ENCODE measurements at places on chromosomes 13 and 19.

- no peak for DNase-seq
These were observed 15.9 kb upstream of the MEIS3 start for GRCh38 chr19:47435196-47435595.

- DNase-seq, result peak; percentile 54
These were observed 2.8 kb downstream of the PTGER1 start for GRCh38 chr19:14472202-14472938.

GRCh38 chr13:39095500-39095899 is 57.2 kb downstream of the NHLRC3 start:
- DNase-seq, result no peak

DNA sequence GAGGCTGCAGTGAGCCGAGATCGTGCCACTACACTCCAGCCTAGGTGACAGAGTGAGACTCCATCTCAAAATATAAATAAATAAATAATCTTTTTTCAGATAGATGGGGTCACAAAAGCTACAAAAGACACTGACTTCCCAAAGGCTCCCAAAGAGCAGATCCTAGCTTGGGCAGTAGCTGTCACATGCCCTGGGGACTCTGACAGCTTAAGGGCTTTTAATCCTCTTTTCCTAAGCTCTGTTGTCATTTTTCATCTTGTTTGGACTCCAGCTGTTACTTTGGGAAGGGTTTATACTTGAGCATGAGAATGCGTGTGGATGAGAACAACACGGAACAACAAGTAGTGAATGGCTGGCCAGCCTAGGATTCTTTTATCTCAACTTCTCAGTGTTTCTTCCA is 231.7 kb downstream of the MZT1 start:
- DNase-seq, result no peak

DNA sequence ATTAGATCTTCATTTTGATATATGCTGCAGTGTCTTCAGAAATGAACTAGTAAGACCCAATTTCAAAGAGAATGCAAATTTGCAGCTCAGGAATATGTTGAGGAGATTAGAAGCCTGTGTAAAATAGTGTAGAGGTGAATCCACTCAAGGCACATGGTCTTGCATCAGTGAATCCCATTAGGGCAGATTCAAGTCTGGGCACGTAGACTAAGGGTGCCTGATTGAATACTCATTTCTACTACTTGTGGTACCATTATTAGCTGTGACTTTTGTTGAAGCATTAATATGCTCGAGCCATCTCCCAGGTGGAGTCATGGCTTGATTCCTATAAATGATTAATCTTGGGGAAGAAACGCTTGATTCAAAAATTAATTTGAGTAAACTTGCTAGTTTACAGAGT is 129.4 kb downstream of the AKAP11 start:
- DNase-seq, result no peak

DNA sequence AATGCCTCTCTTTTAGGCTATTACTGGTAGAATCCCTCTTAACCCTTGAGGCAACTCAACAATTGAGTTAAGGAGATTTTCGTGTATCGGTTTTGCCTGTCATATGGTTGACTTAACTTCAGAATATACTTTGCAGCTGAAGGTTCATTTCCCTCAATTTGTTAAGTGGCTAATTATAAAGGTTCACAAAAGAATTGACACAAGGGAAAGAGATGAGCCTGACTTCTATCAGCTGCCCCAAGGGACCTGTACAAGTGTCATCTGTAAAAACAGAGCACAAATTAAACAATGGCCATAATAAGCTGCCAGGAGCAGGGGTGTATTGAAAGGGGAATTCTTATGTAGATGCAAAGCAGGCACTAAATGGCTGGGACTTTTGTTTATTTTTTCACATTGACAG is 334.8 kb upstream of the OBI1 start:
- DNase-seq, result no peak

- no peak for DNase-seq
These were observed 16.2 kb downstream of the DPY19L3 start for GRCh38 chr19:32421589-32422361.

DNA sequence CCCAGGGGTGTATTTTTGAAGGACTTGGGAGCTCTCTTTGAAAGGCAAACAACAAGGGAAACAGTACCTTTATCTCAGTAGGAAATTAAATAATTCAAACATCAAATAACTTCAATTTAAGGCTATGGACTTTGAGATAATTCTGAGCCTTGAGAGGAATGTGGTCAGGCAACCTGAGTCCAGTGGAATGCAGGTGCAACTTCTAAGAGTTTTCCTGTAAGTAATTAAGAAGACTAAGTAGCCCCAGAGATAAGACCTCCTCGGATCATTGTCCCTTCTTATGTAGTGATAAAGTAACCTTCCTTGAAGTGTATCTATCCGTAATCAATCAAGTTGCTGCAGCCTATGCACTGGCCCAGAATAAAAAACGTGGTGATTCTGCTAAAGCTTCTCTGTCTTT is 29.2 kb downstream of the ZNF701 start:
- no peak for DNase-seq

- no peak for DNase-seq
These were observed 16.4 kb downstream of the FPR3 start for GRCh38 chr19:51811344-51811743.

GRCh38 chr19:47436712-47437401 is 17.5 kb upstream of the MEIS3 start:
- DNase-seq, result peak; percentile 50

DNA sequence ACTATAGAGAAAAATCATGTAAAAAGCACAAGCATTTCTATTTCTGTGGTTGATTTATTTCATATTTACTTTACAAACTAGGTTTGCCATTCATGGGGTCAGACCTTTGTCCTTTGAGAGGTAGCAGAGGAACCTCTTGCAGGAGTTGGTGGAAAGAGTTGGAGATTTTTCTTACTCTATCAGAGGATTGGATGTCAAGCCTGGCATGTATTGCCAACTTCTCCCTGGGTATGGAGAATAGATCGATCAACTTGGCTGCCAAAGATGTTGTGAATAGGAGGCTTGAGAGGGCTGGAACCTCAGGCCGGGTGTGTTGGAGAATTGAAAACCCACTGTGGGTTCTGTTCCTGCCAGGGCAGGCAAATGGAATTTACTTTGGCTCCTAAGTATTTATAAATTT is 81.2 kb downstream of the WDFY2 start:
- no peak for DNase-seq

GRCh38 chr13:110217085-110217484 is 89.9 kb downstream of the COL4A1 start:
- no peak for DNase-seq

DNA sequence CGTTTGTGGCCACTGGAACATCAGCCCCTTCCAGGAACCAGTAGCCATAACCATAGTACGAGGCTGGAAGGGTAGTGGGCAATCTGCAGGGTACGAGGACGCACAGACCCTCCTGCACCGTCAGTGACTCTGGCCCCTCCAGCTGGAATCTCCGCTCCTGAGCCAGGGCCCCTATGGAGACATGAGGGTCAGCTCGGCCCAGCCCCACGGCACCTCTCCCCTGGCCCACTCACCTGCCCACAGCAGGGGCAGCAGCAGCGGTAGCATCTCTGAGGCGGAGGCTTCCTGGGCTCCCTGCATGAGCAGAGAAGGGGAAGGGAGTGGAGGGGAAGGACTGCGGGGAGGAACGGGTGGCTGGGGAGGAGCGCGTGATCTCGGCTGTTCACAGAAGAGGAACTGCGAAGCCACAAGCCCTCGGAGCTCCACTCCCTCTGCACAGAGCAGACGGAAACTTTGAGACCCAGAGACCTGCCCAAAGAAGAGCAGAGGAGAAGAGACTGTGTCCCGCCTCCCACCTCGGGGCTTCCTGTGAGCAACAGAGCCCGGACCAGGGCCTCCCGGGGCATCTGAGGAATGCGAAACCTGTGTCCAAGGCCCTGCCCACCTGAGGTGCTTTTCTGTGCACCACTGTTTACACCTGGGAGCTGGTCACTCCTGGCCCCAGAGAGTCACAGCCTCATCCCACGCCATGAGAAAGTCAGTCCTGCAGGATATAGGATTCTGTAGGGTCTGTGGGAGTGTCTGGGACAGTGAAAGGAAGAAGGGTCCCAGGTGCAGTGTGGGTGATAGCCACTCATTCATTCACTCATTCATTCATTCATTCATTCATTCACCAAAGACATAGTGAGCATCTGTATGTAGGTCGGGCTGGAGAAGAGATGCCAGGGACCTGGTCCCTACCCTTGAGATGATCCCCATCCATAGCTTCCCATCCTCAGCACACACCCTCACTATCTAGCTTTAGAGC is at the start of gene SIGLEC6:
TSS of gene SIGLEC6 (minus strand) at position 322 of the 967 bp plus-strand sequence. CDS start at position 300, 22 bp downstream.
- DNase-seq, result no peak

GRCh38 chr19:45331411-45331810 is 8.7 kb upstream of the CKM start:
- DNase-seq, result no peak
